Endothelial cell (in vitro differentiated cells): ENCODE measurements at places on chromosomes 3 and 15.

DNA sequence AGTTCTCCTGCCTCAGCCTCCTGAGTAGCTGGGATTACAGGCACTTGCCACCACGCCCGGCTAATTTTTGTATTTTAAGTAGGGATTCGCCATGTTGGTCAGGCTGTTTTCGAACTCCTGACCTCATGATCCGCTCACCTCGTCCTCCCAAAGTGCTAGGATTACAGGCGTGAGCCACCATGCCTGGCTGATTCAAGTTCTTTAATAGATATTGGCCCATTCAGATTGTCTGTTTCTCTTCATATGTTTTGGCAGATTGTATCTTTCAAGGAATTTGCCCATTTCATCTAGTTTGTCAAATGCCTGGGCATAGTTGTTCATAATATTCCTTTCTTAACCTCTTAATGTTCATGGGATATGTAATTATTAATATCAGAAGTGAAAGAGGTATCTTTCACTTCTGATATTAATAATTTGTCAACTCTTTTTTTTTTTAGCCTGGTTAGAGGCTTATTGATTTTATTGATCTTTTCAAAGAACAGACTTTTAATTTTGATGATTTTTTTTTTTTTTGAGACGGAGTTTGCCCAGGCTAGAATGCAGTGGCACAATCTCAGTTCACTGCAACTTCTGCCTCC is 40.2 kb upstream of the ZFAND6 start:
- no peak for DNase-seq

- no peak for DNase-seq
These were observed 132.4 kb downstream of the SNRK start for GRCh38 chr3:43418601-43419272.

- DNase-seq, result no peak
These were observed 89.2 kb downstream of the FBN1 start for GRCh38 chr15:48556159-48556897.

DNA sequence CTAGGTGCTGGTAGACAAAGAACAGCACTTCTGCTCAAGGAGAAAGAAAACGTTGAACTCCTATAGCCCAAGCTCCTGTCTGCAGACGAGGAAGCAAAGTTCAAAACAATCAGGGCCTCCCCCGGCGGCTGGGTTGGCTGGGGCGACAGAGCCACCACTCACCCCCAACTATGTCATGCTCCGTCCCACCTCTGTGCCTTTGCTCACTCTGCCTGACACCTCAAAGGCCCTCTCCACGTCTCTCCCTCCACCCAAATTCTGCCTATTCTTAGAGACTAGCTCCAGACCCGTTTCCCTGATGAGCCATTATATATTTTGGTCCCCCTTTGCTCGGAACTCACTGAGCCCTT is 304.3 kb downstream of the TLE3 start:
- DNase-seq, result no peak

DNA sequence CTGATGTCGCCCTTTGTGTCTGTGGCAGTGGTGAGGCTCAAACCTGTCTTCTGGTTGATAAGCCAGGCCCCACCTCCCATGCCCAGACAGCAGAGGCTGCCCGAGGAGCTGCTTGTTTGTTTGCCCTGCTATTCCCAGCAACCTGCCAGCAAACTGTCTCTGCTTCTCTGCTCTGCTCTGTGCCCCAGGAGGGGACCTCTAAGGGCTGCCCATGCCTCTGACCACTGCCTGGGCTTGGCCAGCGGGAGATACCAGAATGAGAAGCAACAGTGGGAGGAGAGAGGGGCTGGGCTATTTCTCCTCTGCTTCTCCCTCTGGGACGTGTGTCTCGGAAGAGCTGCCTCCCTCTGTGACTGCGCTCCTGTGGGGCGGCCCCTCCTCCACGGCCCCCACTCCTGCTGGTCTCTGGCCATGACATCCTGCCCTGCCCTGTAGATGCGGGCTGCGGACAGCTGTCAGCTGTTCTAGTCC is 213.1 kb downstream of the RPLP1 start:
- no peak for DNase-seq

GRCh38 chr15:74400915-74401757 is 32.6 kb downstream of the SEMA7A start:
- no peak for DNase-seq

DNA sequence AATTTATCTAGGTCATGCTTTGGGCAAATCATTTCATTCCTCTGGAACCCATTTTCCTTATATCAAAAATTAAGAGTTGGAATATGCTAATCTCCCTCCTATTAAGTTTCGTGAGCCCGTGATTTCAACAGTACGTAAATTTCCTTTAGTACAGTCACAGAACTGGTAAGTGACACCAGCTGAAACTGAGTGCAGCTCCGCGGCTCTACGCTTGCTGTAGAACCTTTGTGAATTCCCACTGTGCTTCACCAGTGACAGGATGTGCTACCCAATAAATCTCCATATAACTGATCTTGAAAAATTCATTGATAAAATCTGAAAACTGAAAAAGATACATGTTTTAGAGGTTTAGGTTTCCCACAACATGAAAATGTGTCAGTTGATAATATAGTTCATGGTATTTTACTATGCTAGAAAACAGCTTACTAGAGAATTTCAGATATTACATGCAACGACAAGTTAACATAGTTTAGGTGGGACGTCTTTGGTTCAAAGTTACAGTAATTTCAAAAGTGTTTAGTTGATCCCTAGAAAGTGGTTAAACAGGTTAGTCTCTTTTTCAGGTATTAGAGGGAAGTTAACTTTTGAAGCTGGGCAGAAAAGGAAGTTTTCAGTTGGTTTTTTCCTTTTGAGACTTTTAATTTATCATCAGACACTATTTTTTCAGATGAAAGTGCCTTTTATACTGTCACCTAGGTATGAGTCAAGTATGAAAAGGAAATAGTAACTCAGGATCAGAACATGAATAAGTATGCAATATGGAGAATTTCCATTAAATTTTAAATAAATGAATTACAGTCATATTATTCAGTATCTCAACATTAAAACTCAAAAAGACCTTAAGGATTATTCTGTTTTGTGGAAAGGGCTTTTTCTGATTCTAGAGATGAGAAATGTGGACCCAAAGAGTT is 57.0 kb downstream of the PPARG start:
- no peak for DNase-seq

- no peak for DNase-seq
These were observed 78.0 kb downstream of the CHCHD6 start for GRCh38 chr3:126781889-126782491.

- no peak for DNase-seq
These were observed 120.2 kb upstream of the PFN2 start for GRCh38 chr3:150090877-150091276.

DNA sequence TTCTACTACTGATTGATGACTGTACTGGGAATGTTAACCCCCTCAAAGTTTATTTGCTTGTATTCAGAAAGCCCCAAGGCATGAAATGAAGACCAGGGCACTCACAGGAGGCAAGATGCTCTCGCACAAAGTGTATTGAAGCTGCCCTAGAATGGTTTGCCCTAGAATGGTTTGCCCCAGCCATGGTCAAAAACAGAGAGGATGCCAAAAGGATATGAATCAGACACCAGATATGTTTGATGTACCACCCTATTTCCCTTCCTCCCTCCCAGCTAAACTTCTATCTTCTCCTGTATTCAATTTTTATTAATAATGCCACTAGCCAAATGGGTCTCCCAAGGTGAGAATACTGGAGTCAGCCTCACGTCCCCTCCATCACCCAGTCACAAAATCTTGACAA is 101.3 kb downstream of the TMCO5A start:
- no peak for DNase-seq

DNA sequence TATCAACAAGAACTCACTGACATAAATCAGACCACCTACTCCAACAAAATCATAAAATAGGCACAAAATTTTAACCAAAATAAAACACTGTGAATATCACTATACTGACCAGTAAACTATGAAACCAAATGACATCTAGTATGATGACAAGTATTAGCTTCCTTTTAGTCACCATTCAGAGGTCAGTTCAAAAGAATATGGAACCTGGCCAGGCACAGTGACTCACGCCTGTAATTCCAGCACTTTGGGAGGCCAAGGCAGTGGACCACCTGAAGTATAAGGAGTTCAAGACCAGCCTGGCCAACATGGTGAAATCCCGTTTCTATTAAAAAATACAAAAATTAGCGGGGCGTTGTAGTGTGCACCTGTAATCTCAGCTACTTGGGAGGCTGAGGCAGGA is 65.8 kb downstream of the SMARCC1 start:
- DNase-seq, result no peak
